Renal cortex interstitium (tissue), 15 donors: ENCODE measurements at places on chromosomes 4 and X.

- no peak for DNase-seq
Measured at GRCh38 chr4:41176340-41176739, 38.0 kb downstream of the APBB2 start.

- DNase-seq: no peak
Measured at GRCh38 chr4:186684220-186684619, 39.4 kb downstream of the FAT1 start.

- no peak for DNase-seq
Measured at GRCh38 chr4:20151436-20151835, 100.3 kb upstream of the SLIT2 start.

DNA sequence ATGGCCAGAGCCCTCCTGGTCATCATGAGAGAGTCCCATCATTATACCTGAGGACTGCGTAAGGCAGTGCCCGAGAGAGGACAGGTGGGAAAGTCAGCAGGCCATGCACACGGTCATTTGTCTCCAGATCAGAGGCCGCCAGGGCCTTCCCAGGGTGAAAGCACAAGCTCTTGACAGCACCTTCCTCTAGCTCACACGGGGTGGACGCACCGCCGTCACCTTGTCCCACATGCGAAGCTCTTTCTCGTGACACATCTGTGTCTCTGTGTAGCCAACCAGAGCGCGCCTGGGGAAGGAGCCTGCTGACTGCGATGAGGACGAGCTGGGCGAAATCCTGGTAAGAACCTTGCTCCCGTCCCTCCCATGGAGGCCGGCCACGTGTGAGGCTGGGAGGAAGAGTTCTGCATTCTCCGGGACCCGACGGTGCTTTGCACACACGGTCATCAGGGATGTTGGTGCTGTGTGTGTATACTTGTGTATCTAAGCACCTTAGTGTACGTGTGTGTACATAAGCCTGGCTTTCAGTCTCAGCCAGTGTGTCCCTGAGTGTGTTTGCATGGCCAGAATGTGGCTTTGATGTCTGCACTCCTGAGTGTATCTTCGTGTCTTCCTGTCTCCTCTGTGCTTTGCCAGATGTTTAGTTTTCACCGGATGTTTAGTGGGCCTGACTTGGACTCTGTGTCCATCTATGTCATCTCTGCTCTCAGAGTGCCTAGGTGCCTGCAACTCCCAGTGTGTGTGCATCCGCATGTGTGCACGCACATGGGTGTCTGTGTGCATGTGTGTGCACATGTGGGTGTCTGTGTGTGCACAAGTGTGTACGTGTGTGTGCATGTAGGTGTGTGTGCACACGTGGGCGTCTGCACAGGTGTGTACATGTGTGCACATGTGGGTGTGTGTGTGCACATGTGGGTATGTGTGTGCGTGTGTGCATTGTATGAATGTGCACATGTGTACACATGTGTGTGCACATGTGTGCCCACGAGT is 15.1 kb downstream of the ATP5ME start:
- DNase-seq: no peak

DNA sequence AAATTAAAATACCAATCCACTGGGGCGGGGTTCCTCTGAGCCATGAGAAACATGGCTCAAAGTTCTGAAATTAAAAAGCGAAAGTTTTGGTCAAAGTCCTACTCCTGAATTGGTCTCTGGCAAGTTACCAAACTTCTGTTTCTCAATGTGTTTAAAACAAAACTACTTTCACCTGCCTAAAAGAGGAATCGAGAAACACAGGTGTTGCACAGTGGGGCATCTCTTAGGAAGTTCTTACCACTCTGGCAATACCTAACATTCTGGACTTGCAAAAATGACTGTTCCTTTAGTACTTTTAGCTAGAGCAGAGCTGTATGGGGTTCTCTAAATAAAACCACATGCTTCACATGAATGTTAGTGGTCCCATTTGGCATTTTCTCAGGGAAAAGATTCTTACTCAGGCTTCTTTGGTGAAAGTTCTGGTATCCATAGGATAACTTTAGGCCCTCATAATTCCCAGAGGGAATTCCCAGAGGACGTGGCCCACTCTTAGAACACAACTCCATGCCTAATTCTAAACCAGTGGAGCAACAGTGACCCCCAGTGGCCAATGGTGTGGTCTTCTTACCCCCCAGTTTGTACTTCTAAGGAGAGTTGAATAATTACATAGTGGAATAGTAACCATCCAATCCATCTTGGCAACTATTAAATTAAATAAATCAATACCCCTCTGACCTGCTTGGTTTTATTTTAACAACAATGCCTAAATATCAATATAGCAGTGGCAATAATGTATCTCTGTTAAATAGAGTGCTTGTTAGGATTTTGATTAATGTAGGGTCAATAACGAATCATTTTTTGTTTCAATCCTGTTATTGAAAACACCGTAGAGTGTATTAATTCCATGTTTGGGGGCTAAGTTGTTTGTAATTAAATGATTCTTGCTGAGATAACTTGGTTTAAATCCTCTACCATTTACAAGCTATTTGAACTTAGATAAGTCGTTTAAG is 21.9 kb downstream of the BMP3 start:
- DNase-seq: peak; percentile 53

GRCh38 chr4:15784959-15785634 is 7.0 kb downstream of the CD38 start:
- no peak for DNase-seq

- DNase-seq: no peak
Measured at GRCh38 chr4:184693056-184693455, 40.8 kb downstream of the CENPU start.

DNA sequence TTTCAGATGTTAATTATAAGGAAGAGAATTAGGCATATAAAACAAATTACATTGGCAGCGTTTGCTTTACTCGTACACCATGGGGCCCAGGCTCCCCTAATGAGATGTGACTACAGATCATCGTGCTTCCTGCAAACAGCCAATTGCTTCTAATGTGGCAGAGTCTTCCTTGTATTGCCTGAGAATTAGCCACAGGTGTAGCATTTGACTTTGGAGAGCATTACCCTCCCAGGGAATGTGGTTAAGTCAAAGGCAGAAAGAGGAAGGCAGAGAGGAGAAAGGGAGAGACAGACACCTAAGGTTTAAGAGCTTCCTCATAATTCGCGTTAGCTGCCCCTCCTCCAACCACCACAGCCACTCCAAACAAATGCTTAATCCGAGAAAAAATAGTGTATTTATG is 97.0 kb downstream of the MID1IP1 start:
- no peak for DNase-seq

DNA sequence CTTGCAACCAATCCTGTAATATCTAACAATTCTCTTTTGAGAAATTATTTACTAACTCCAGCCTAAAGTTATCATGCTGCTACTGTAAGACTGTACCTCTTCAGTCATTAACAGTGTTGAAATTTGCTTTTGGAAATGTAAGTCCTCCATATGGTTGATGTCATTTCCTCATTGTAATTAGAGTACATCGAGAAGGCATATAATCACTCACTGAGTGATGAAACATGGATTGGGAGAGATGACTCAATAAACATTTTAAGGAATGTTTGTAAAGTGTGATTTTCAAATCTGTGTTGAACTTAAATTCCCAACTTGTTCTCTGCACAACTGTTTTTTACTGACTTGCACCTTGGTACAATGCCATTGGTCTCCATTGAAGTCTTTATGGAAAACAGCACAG is 61.2 kb downstream of the HMGB2 start:
- no peak for DNase-seq

DNA sequence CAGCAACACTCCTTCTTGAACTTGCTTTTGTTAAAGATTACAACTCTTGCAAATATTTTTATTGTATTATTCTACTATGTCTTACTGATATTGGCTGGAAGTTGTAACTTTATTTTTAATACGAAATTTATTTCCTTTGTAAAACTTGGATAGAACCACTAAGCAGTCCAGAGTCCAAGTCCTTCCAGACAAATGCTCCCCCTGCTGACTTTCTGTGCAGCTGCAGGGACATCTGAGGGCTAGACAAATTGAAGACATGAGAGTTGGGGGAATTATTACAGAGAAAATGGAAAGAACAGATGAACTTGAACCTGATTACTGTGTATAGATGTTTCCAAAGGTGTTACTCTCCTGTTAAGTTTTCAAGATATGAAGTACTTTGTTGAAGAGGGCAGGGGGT is 238.8 kb downstream of the GRIA3 start:
- DNase-seq: no peak

- DNase-seq: no peak
Measured at GRCh38 chr4:177391287-177391686, 51.0 kb downstream of the AGA start.

DNA sequence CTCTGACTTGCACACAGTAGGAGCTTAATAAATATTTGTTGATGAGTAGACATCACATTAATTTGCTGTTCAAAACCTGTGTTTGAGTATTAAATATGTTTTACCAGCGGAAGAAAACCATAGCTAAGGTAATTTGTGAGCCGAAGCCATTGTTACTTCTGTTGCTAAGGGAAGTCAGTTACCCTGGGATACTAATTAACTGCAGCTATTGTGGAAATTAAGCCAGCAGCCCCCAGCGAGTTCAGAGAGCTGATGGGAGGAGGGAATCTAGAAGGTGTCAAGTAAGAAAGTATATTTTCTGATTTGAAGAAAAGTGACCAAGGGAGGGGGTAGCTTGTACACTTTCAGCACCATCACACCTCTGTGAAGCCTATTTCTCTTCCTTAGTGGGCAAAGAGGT is 76.7 kb upstream of the IGSF1 start:
- no peak for DNase-seq

DNA sequence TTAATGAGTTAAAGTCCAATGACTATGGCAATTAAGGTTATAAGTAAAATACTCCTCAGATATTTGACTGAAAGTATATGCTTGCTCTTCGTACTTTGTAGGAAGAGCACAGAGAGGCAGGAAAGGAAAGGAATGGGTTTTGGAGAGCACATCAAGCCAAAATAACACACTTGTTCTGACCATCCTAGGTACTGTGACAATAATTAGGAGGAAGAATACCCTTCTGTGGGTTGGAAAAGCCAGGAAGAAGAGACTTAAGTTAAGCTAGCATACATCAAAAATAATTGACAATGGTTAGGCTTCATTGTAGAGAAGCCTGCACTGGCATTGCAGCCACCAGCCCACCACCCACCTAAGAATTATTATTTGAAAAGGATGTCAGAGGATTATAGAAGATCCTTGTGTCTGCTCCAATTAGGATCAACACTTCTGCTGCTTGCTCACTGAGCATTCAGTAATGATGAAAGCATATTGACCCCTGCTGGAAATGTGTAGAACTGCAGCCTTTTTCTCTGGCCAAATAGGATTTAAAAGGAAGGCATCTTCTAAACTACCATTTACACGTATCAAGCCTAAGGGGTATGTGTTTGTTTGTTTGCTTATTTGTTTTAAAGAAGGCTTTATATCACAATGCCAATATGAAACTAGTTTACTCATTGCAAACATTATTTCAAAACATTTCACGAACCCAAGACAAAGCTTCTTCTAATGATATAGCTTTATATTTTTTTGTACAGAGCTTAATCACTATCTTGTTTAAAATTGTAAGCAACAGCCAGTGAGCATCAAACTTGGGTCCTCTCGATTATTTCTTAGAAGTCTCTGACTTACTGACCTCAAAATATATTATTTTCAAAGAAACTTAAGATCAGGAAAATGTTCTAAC is 286.2 kb upstream of the TET2 start:
- peak; percentile 66 for DNase-seq

DNA sequence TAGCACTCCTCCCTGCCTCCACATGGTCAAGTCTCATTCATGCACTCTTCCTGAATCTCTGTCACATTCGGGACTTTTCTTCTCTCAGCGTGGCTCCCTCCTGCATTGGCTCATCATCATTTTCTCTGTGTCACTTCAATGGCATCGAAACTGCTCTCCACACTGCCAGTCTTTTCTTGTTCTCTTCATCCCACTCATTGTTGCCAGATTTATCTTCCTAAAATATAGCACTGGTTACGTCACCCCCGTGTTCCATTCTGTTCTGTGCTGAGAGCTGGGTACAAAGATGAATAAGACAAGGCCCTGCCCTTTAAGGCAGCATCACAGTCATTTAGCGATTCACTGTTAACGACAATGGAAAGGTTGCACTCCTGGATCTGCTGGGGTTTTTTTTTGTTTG is 174.4 kb upstream of the TBC1D9 start:
- DNase-seq: no peak

GRCh38 chr4:121217351-121217750 is 53.2 kb upstream of the TNIP3 start:
- no peak for DNase-seq

GRCh38 chrX:41558531-41558930 is 111.4 kb downstream of the NYX start:
- DNase-seq: no peak

DNA sequence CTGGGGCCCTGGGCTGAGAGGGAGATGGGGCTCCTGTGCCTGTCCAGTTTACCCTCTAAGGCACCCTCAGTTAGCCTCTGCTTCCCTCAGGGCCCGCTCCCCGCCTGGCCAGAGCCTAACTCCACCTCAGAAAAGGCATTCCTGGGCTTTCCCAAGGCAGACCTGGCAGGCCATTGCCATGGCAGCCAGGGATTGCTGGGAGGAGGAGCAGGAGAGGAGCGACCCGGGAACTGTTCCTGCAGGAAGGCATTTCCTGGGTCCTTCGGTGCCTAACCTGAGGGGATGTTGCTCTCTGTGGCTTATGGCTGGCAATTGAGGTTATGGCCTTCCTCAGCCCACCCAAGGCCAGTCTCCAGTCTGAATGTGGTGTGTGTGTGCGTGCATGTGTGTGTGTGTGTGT is 131.3 kb downstream of the PJA1 start:
- no peak for DNase-seq

DNA sequence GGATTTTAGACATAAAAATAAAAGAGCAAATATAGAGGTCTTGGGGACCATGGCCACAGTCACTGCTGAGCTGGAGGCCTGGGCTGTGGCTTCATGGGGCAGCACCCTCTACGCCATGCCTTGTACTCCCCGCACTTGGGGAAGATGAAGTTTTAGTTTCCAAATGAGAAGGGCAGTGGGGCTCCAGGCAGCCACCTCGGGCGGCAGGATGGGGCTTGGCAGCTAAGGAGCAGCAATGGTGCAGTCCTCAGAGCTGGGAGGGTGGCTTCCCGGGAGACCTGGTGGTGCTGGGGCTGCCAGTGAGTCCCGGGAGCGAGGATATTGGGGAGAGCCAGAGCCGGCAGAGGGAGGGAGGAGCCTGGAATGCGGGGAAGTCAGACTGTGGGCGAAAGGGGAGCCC is 2.4 kb downstream of the CXCR3 start:
- DNase-seq: no peak
